ENCODE measurements at places on chromosomes 4 and X.

- DNase-seq, result peak; percentile 73
These were observed 572 bp downstream of the USP53 start for GRCh38 chr4:119212964-119213606.

- DNase-seq, result peak; percentile 70
These were observed 685 bp downstream of the RAB9B start for GRCh38 chrX:103831342-103831802.

DNA sequence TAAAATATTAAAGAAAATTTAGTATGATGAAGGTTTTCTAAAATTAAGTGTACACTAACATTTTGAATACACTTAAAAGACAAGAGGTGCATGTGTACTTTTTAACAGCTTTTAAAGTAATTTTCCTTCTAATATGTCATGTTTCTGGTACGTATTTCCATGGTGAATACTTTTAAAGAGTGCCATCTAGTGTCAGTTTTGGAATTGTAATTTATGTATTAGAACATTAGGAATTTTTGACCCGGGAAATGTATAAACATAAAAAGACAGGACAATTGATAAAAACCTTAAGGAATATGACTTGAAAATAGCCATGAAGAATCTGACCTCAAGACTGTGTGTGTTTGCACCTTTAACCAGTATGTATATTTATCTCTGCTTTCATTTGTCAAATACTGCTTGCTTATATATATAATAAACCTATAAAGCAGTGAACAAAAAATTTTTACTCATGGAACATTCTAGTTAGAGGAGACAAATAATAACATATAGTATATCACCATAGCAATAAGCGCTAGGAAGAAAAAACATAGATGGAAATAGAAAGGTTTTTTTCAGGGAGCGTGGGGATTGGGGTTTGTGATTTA lies 7.2 kb downstream of the GSTCD start:
- DNase-seq, result peak; percentile 42

DNA sequence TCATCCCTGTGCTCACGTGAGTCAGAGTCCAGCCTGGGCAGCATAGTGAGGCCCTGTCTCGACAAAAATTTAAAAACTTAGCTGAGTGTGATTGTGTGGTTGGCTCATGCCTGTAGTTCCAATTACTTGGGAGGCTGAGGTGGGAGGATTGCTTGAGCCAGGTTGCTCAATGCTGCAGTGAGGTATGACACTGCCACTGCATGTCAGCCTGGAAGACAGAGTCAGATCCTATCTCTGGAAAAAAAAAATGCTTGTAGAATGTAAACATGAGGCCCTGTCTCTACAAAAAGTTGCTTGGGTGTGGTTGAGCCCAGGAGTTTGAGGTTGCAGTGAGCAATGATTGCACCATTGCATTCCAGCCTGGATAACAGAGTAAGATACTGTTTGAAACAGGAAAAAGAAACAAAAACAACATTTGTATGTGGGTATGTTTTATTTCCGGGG lies 11.3 kb upstream of the YTHDC1 start:
- peak; percentile 49 for DNase-seq

GRCh38 chr4:151694961-151695720 lies 65.7 kb downstream of the GATB start:
- no peak for DNase-seq

GRCh38 chr4:154349829-154350228 lies 141.8 kb downstream of the DCHS2 start:
- peak; percentile 22 for DNase-seq

DNA sequence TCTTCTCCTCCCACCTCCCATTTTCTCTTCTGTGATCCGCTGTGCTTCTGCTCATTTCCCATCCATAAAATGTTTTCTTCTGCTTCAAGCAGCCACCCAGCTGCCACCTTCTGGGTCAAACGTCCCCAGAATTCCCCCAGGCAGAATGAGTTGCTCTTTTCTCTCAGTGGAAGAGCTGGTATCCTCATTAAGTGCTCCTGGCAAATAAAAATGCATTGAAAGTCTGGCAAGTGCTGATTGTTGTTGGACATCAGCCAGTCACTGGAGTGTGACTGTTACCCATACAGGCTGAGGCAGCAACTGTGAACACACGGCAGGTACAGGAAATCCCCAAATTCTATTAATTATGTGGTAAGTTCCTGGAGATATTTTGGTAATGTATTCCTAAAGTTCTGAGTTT lies 52.6 kb downstream of the LIMCH1 start:
- no peak for DNase-seq

GRCh38 chr4:116520886-116521285 lies 564.5 kb downstream of the TRAM1L1 start:
- no peak for DNase-seq

DNA sequence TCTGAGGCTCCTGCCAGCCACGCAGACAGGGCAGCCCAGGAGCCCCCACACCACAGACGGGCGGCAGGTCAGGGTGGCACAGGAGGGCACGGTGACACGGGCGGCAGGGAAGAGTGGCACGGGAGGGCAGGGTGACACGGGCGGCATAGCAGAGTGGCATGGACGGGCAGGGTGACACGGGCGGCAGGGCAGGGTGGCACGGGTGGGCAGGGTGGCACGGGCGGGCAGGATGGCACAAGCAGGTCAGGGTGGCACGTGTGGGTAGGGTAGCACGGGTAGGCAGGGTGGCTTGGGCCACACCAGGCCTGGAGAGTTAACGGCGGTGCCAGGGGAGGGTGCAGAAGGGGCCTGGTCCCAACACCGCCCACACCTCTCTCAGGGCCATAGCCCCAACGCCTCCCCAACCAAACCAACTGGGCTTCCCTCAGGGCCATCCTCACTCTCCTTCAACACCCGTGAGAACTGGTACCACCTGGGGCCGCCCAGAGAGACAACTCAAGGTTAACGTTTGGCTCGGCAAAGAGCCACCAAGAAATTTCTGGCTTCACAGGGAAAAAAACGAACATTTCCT lies 3.4 kb downstream of the CTBP1 start:
- DNase-seq, result no peak

GRCh38 chr4:22019676-22020075 lies 71.1 kb upstream of the KCNIP4 start:
- DNase-seq, result no peak

GRCh38 chr4:139736274-139736660 lies 70.6 kb downstream of the MGST2 start:
- no peak for DNase-seq

DNA sequence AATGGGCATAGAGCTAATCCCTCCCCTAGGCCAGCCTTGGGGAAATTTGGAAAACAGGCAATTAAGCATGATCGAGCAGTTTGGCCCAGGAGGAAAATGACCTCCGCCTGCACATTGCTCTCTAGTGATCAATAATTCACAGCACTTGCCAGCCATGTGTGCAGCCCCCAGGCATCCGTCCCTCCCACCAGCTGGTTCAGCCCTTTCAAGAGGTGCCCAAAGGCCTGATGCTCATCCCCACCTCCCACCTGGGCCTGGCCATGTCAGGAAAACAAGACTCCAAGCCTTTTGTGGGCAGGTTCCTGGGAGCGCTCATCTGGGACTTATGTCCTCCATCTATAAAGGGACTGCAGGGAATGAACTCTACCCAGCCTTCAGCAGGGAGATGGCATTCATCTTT lies 17.5 kb upstream of the PPP2R2C start:
- no peak for DNase-seq

DNA sequence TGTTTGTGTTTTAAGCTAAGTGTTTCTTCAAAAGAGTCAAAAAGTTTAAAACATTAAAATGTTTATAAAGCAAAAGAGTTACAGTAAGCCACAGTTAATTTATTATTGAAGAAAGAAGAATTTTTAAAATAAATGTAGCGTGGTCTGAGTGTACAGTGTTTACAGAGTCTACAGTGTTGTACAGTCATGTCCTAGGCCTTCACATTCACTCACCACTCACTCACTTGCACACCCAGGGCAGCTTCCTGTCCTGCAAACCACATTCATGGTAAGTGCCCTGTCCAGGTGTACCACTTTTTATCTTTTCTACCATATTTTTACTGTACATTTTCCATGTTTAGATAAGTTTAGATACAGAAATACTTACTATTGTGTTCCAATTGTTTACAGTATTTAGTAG lies 239.7 kb upstream of the AGA start:
- no peak for DNase-seq

DNA sequence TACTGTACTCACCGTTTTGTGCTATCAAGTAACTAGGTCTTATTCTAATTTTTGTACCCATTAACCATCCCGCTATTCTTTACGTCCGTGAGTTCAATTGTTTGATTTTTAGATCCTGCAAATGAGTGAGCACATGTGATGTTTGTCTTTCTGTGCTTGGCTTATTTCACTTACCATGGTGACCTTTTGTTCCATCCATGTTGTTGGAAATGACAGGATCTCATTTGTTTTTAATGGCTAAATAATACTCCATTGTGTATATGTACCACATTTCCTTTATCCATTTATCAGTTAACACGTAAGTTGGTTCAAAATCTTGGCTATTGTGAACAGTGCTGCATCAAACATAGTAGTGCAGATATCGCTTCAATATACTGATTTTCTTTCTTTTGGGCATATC lies 48.3 kb downstream of the USP9X start:
- DNase-seq, result no peak

DNA sequence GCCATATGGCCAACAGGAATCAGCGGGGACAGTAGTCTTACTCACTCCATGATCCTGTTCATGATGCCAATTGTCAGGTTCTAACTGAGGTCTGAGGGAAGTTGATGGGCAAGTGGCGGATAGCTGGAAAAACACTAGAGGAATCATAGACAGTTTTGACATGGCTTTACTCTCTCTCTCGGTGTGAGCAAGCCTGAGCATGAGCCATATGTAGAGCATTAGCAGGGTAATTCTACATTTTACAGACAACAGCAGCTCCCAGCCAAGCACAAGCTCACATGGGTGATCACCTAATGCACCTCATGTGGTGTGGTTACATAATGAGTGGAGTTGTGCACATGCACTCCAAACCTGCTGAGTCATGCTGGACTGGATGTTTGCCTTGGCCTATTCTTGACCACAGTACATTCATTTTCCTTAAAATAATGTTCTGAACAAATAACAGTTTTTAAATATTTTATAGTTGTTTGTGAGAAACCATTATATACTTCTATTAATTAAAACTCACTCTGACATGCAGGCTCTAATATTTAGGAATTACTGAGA lies 429.2 kb downstream of the GPAT3 start:
- DNase-seq, result no peak

DNA sequence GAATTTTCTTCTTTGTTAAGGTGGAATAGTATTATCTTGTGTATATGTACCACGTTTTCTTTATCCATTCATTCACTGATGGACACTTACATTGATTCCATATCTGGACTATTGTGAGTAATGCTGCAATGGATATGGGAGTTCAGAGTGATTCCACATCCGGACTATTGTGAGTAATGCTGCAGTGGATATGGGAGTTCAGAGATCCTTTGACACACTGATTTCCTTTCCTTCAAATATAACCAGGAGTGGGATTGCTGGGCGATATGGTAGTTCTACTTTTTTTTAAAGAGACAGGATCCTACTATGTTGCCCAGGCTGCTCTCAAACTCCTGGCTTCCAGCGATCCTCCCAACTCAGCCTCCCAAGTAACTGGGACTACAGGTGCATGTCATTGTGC lies 12.1 kb downstream of the TMEM156 start:
- DNase-seq, result no peak

DNA sequence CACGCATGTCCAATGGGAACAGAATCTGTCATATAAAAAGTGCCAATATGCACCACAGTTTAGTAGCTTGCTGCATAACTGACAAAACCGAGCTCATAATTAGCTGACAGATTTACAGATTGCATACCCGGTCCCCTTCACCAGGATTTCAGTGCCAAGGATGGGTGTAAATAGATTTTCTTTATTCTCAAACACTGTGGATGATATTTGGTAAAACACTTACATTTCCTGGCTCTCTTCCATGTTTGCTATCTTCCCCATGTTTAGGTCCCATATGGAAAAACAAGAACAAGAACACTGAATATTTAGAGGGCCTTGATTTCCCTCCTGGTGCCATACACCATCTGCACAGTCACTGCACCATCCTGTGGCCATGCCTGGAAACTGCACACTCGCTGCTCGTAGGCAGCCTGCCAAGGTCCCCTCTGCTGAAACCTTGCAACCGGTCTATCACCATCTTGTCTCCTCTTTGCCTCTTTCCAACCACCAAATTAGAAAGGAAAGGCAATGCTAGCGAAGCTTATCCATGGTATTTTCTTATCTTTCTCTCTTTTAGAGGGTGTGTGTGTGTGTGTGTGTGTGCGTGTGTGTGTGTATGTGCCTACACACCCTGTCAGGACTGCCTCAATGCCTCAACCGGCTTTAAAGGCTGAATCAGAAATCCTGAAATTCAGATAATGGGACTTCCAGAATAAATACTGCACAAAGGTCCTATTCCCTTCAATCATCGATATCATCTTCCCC lies 124.2 kb upstream of the MBNL3 start:
- peak; percentile 12 for DNase-seq

- DNase-seq, result no peak
These were observed 61.1 kb upstream of the BLTP1 start for GRCh38 chr4:122090989-122091388.

DNA sequence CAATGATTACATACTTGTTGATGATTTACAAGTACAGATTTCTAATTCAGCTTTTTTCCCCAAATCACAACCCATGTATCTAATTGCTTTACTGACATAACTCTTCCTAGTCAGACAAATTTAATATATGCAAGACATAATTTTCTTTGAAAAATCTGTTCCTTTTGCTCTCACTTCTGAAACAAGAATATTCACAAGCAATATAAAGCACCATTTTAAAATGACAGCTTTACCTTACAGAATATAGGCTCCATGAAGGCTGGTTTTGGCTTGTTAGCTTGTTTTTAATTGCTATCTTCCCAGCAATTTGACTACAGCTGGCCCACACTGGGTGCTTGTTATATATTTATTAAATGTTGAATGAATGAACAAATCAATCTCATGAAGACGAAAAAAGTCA lies 24.5 kb downstream of the GPM6A start:
- DNase-seq, result no peak

DNA sequence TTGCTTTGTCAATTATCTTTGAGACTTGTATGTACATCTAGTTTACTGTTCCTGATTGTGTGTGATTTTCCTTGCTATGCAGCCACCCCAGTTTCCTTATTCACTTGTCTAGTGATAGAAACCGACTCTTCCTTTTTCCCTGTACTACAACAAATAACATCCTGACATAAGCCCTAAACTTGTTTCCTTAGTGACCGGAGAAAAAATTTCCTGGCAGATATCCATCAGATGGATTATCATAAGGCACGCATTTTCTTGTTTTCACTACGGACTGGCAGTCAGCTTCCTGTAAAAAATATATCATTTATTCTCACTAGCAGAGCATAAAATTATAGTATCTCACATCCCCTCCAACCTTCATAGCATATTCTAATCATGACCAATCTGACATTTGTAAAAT lies 410.7 kb downstream of the CENPC start:
- DNase-seq, result no peak

GRCh38 chr4:67036791-67037190 lies 508.5 kb downstream of the CENPC start:
- no peak for DNase-seq

- peak; percentile 25 for DNase-seq
These were observed 17.4 kb downstream of the IRAK1 start for GRCh38 chrX:154002215-154002719.

- peak; percentile 11 for DNase-seq
These were observed 8.2 kb upstream of the RUFY3 start for GRCh38 chr4:70713453-70714078.
